ENCODE measurements at places on chromosomes 3 and 15.

- DNase-seq, result no peak
Measured at GRCh38 chr15:65626856-65627255, 5.1 kb downstream of the SLC24A1 start.

DNA sequence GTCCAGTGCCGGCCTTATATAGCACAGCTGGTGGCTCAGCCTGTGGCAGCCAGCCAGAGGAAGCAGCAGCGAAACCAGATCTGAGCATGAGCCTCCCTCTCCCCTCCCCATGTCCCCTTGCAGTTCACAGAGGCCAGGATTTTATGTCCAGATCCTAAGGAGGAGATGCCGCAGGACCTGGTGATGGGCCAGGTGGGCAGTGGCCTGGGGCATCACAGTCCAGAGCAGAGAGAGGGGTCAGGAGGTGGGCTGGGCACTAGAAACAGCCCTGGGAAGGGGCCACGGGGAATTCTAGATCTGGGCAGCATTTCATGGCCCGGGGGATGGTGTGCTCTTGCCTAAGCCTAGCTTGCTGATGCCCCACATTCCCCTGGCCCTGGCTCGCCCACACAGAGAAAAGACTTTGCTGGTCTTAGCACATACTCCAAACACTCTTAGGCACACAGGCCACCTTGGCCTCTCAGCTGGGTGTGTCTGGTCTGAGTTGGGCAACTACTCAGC is 259 bp upstream of the CILP start:
- no peak for DNase-seq

GRCh38 chr15:79724804-79725203 is 172.0 kb downstream of the MTHFS start:
- no peak for DNase-seq

DNA sequence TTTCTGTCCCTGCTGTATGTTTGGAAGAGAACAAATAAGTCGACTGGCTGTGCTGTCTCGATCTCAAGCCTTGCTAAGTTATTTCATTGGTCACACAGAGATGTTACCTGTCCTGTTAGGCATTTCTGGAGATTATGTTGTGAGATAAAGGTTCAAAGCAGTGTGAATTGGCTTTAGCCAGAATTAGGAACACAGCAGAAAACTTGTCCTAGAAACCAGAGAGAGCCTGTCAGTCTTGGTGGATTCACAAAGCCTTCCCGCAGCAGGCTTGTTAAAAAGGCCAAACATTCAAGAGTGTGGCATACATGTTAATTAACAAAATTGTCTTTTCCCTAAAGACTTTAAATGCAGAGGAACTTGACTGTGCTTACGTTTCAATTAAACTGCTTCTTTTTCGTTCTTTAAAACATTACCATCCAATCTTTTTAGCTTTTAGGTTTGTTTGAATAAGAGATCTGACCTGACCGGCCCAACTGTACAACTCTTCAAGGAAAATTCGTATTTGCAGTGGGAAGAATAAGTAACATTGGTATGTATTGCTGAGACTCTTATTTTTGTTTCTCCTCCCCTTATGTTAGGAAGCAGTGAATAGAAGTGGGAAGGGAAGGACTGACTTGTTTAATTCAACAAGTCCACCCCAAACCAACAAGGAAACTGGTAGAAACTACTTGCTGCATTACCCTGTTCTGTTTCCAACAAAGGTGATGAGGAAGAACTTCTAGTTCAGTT is 25.2 kb downstream of the ABHD2 start:
- no peak for DNase-seq

- no peak for DNase-seq
Measured at GRCh38 chr15:52728899-52729298, 49.7 kb upstream of the ATOSA start.

DNA sequence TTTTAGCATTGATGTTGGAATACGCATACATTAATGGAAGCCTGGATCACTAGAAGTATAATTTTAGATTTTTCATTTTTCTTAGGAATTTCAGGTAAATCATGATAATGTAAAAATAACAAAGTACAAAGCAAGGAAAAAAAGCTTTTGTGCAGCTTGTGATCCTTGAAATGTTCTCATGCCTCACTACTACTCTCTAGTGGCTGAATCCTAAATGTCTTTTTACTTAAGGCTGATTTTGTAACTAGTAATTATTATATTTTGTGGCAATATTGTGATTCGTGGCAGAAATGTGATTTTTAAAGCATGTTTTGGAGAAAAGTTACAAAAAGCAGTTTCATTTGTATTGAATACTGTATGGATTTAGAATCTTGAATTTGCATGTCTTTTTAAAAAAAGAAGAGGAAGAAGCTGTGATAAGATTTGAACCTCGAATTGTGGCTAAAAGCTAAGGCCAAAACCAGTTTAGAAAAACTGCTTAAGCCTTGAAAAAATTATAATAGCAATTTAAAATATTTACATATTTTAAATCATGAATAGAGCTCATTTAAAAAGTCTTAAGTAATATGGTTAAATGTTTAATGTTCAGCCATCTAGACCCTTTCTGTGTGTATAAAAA is 39.0 kb downstream of the U2SURP start:
- DNase-seq, result no peak

GRCh38 chr3:188890572-188891270 is 281.1 kb upstream of the TPRG1 start:
- no peak for DNase-seq

GRCh38 chr3:180059356-180059755 is 22.6 kb upstream of the PEX5L start:
- no peak for DNase-seq

DNA sequence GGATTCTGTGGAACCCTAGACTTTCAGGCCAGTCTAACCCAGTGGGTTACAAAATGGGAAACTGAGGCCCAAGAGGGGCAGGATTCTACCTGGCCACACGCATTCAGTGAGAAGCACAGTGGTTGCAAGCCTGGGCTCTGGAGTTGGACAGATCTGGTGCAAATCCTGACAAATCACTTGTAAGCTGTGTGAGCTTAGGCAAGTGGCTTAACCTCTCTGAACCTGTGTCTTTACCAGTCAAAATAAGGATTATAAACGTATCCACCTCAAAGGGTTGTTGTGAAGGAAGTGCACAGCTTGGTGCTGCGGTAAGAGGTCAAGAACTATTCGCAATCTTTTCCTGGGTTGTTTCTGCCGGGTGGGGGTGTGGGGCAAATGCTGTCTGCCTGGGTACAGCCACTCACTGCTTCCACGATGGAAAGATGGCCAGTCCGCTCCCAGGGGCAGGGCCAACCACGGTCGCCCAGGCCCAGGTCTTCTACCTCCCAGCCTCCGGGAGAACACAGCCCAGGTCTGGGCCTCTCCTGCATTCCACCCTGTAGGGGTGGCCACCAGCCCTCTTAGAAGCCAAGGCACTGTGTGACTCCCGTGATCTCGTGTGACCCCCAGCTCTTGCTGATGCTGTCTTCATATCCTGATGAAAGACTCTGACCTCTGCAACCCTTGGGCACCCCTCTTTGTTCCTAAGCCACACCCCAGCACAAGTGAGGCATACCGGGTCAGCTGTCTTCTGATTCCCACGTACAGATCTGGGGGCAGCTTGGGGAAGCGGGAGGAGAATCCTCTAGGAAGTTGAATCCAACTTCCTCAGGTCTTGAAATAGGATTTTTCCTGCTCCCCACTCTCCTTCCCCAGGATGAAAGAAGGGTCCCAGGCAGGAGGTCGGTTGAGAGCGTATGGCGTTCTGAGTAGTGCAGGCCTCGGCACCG is 1.5 kb downstream of the CHRNA3 start:
- DNase-seq, result no peak
